ENCODE measurements at places on chromosomes 2 and 18.

DNA sequence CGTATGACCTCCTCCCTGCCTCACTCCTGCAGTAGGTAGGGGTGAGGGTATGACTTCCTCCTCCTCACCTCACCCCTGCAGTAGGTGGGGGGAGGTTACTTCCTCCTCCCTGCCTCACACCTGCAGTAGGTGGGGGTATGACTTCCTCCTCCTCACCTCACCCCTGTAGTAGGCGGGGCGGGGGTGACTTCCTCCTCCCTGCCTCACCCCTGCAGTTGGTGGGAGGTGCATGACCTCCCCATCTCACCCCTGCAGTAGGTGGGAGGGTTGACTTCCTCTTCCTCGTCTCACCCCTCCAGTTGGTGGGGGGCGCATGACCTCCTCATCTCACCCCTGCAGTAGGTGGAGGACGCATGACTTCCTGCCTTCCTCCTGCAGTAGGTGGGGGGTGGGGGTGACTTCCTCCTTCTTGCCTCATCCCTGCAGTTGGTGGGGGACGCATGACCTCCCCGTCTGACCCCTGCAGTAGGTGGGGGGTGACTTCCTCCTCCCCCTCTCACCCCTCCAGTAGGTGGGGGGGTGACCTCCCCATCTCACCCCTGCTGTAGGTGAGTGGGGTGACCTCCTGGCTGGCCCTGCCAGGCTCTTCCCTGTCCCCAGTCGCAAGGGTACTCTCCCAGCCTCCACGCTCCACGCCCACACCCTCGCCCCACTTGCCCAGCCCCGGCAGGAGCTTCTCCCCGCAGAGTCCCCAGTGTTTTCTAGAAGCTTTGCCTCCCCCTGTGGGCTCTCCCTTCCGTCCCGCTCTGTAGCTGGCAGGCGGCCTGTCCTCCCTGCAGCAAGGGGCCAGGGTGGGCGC is 39.3 kb downstream of the TSHZ1 start:
- no peak for DNase-seq

DNA sequence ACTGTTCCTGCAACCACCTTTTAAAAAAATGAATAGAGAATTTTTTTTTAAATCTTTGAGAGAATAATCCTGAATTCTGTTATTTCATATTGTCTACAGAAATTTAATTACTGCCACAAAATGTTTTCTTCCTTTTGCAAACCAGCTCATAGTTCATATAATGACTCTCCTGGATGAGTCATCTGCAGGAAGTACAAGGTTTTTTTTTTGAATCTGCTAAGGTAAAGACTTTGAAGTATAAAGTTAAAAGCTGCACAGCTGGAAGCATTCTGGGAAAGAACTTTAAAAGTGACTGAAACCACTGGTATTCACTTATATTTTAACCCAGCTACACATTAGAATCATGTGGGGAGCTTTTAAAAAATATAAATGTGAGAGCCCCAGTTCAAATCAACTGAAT is 25.4 kb downstream of the SESTD1 start:
- DNase-seq = peak; percentile 20

- peak; percentile 63 for DNase-seq
Measured at GRCh38 chr2:30706534-30707303, 100.5 kb downstream of the CAPN13 start.

- DNase-seq = peak; percentile 9
Measured at GRCh38 chr2:166238176-166238575, 110.4 kb upstream of the SCN1A start.

GRCh38 chr18:10100941-10101701 is 187.3 kb downstream of the VAPA start:
- DNase-seq = peak; percentile 27

GRCh38 chr2:121855510-121855909 is 100.1 kb downstream of the TSN start:
- DNase-seq = no peak

DNA sequence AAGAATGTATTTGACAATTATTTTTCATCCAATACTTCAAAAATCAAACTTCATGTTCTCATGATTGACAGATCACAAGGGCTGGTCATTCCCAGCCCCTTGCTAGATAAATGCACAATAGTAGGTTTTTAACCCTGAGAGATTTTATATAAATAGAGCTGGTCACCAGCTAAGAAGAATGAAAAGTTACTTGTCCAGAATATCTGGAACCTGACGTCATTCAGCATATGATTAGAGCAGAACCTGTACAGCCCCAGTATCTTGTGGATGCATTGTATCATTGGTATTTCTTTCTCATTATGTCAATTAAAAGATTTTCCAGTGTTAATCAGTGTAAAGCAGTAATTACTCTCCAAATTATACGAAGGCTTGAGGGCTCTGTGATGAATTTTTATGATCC is 202.8 kb upstream of the RND3 start:
- no peak for DNase-seq

DNA sequence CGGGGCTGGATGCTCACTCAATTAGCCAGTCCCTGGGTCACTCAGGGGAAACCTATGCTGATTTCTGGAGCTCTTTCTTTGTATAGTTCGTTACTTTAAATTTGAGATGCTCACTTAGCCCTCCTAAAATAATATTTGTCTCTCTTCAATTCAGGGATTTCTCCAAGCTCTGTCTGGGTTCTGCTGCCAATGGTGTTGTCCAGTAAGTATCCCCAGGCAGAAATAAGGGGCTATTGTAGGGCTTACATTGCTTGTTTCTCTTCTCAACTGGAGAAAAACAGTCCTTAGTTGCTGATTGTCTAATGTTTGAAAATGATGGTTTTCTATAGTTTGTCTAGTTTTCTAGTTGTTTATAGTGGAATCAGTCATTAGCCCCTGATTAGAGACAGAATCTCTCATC is 5.0 kb downstream of the RAB6C start:
- DNase-seq = no peak

DNA sequence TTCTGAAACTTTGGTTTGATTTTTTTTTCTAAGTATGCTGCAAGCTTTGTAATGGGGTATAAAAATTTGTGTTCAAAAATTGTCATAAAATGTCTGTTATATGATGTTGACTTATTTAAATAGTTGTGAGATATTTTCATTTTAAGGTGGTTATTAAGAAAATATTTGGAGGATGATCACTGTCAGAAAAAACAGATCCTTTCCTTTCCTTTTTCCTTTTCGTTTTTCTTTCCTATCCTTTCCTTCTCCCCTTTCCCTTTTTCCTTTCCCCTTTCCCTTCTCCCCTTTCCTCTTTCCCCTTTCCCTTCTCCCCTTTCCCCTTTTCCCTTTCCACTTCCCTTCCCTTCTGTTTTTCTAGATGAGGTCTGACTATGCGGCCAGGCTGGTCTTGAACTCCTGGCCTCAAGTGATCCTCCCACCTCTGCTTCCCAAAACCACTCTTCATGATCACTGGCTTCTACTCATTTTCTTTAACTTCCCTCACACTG is 640.5 kb downstream of the PLCL1 start:
- DNase-seq = no peak

DNA sequence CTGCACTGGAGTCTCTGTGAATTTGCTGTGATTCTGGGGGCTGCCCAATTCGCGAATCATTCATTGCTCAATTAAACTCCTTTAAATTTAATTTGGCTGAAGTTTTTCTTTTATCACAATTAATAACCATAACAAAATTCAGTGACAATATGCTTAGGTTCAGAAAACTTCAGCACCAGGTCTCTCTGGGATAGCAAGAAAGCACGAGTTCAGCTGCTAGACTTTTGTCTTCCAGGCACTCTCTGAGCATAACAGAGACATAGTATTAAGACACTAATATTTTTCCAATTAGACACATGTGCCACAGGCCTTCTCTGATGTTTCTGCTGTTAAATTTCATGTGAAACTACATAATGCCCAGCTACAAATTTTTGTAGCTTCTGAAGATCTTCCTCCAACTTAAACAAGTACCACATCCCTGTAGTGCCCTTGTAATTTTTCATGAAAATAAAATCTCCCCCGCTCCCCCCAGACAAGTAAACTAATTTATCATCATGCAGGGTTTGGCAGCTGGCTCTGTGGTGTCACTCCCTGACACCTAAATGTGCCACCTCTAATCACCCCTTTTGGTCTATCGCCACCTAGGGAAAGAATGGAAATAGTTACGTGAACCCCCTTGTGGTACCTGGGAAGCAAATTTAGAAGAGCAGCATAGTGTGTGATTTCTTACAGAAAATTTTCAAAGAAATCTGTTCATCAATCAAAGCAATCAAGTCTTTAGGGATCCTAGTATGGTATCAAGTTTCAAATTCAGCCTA is 94.1 kb downstream of the CSRNP3 start:
- DNase-seq = no peak

DNA sequence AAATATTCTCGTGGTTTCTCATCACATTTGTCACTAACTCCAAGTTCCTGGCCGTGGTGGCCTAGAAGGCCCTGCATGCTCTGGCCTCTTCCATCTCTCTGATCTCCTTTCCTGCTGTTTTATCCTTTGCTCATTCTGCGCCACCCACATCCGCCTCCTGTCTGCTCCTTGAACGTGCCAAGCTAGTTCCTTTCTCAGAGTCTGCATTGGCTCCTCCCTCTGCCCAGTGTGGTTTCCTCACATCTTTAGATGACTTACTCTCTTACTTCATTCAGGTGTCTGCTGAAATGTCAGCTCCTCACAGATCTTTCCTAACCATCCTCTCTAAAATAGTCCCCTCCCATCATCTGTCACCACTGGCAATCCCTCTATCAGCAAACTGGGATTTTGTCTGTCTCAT is 158.6 kb upstream of the RBMS1 start:
- no peak for DNase-seq

GRCh38 chr2:29640360-29640759 is 281.0 kb downstream of the ALK start:
- no peak for DNase-seq

DNA sequence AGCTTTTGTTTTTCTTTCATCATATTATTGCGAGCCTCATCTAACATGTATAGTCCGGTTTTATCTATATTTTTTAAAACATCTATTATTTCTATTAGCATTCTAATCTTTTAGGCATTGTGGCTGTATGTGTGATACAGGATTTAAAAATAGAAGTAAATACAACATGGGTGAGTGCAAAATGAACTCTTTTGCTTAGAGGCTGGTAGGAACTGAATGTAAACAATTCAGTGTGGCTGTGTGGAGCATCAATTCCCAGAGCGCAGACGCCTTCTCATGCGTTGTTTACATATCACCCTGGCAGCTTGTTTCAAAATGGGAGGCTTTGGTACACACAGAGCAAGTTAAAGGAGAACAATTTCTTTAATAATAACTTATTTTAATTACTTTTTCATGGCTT is 836 bp downstream of the DTNA start:
- peak; percentile 17 for DNase-seq

DNA sequence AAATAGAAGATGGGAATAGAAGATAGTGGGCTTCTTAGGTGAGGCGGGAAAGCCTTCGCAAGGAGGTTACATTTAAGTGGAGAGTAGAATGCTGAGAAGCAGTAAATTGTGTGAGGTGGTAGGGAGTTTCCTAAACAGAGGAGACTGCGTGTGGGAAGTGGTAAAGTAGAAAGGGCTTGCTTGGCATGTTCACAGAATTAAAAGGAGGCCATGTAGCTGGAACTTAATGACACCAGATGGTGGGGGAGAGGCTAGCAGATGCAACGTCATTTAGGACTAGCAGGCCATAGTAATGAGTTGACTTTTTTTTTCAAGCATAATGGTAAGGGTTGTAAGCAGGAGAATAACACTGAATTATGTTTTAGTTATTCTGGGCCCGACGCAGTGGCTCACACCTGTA is 13.0 kb upstream of the RTN4 start:
- no peak for DNase-seq

GRCh38 chr2:204407204-204408014 is 137.9 kb upstream of the PARD3B start:
- DNase-seq = no peak

- DNase-seq = no peak
Measured at GRCh38 chr2:108978709-108979111, 10.3 kb downstream of the EDAR start.

DNA sequence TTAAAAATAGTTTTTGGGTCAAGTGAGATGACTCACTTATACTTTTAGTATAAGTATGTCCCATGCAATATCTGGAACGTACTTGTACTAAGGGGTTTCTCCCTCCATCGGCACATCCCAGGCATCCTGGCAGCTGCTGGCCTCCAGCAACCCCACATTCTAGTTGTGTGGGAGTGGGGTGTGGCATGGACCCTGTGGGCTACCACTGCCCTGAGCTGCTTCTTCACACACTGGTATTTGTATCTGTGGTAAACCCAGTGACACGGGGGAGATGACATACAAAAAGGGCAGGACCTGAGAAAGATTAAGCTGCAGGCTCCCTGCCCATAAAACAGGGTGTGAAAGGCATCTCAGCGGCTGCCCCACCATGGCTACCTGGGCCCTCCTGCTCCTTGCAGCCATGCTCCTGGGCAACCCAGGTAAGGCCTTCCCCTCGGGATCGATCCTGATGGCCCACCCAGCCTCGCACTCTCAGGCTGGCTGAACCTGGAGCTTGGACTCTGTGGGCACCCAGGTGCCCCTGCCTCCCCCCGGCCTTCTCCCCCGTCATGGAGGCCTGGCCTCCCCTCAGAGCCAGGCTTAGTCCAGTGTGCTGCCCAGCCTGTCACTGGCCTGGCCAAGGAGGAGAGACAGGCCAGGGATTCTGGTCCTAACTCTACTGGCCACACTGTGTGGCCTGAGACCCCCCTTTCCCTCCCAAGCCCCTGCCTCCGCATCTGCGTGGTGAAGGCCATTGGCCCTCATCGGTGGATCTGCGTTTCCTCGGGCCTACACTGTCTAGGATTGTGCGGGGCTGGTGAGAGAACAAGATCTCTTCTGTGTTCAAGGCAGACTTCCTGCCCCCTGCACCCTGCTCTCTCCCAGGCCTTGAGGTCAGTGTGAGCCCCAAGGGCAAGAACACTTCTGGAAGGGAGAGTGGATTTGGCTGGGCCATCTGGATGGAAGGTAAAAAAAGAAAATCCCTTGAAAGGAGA is at the start of gene GNLY:
TSS of gene GNLY (plus strand) at position 307 of the 974 bp plus-strand sequence. CDS start at position 368, 61 bp downstream.
- no peak for DNase-seq

GRCh38 chr2:191202881-191203397 is 42.3 kb upstream of the MYO1B start:
- DNase-seq = peak; percentile 85

GRCh38 chr2:55721596-55722215 is 28.1 kb upstream of the PNPT1 start:
- DNase-seq = no peak

GRCh38 chr2:71776227-71776626 is 322.9 kb downstream of the DYSF start:
- no peak for DNase-seq

- no peak for DNase-seq
Measured at GRCh38 chr2:239687441-239687840, 286.6 kb upstream of the HDAC4 start.
